Progenitor cell of endocrine pancreas (in vitro differentiated cells): ENCODE measurements at places on chromosomes 5 and 9.
A peak's percentile ranks its signal among the peaks of the same experiment; 100 is the strongest.

- no peak for DNase-seq
Observed at GRCh38 chr5:169563369-169563768, 20.2 kb upstream of the SPDL1 start.

DNA sequence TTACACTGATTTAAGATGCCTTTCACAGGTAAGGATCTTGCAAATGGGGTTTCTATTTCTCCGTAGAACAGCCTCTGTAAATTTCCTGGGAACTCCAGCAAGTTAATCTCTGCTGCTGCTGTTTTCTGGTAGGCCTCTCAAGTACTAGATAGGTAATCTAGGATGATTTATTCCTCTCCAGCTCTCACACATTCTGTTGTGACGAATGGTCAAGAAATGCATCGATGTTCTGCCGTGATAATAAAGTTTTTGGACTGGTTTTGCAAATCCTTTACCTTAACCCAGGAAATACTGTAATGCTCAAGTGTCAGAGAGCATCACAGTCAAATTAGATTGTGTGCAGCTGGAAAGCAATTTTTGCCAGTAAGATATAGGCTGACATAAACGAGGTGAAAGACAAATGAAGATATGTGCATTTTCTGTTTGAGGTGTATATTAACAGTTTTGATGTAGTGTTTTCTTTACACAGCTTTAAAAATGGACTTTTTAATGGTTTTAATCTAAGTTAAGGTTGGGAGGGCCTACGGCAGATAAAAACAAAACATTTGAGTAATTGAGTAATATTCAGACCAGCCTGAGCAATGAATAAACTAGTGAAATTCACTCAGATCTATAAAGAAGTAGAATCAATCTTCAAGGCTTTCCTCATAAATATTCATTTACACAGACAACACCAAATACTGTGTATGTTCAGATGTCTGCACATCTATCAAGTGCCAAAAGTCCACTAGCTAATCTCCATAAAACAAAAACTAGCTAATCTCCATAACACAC lies 300.6 kb upstream of the EDIL3 start:
- no peak for DNase-seq

DNA sequence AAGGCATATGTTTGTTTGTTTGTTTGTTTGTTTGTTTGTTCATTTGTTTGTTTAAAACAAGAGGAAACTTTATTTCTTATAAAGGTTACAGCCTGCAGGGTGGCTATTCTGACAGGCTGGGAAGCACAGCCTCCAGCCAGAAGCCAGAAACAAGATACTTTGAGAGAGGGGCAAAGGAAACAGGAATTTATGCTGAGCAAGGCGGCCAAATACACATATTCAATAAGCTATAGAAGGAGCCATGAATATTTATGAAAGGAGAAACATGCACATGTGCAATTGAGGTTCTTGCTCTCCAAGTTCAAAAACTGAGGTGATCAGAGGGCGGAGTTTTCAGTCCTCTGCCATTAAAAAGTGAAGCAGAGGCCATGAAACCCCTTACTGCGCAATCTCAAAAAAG lies 19.6 kb downstream of the KLHL3 start:
- no peak for DNase-seq

GRCh38 chr5:159971514-159971913 lies 37.4 kb upstream of the TTC1 start:
- DNase-seq = no peak

GRCh38 chr9:127887792-127888191 lies 10.3 kb upstream of the AK1 start:
- DNase-seq = no peak

DNA sequence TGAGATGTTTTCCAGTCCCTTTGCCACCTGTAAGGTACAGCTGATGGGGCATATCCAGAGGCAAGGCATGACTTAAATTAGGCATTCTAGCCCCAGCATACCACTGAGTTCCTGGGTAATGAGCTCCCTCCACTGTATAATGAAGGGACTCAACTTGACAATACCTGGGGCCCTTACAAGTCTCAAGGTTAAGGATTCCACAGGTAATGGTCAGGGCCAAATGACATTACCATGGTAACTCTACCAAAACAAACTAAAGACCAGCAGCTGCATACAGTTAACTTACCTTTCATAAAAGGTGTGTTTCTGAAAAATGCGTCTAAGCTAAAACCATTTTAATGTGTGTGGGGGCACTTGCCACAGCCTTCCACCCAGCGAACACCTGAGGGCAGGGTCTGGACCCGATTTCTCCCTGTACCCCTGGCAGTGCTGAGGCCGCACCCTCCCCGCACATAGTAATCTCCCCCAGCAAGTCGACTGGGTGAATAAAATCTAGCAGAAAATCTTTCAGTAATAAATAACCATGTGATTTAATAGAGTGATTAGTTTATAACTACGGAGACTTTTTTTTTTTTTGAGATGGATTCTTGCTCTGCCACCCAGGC lies 24.2 kb downstream of the CCDC69 start:
- no peak for DNase-seq

- no peak for DNase-seq
Observed at GRCh38 chr5:158943569-158943968, 156.1 kb downstream of the EBF1 start.

DNA sequence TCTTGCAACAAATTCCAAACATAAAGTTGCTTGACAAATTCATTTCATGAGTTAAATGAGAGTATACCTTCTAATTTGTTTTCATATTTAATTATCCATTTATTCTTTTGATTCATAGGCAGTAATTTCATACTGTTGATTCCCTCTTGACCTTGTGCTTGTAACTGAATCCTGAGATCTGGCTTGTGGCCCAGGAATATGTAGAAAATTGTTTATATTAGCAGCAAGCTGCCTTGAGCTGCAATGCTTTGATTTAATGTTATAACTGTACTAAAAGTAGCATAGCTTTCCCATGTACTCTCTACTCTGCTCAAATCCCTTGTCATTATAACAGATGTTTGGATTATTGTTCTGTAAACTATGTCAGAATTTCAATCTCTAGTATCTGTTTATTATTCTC lies 780.7 kb downstream of the NR2F1-AS1 start:
- no peak for DNase-seq

GRCh38 chr5:58019614-58020013 lies 440.3 kb downstream of the PLK2 start:
- DNase-seq = no peak

GRCh38 chr5:44385291-44385900 lies 3.8 kb downstream of the FGF10 start:
- no peak for DNase-seq

GRCh38 chr9:109341561-109341960 lies 20.7 kb upstream of the EPB41L4B start:
- no peak for DNase-seq

- no peak for DNase-seq
Observed at GRCh38 chr5:118968406-118968911, 19.9 kb downstream of the DTWD2 start.

- DNase-seq = no peak
Observed at GRCh38 chr9:114243240-114243639, 79.7 kb upstream of the ORM1 start.

- DNase-seq = no peak
Observed at GRCh38 chr9:18185196-18185595, 288.8 kb upstream of the ADAMTSL1 start.

GRCh38 chr9:124684169-124684568 lies 86.9 kb downstream of the NR6A1 start:
- DNase-seq = no peak

- no peak for DNase-seq
Observed at GRCh38 chr5:139076111-139076510, 122.1 kb downstream of the SIL1 start.

DNA sequence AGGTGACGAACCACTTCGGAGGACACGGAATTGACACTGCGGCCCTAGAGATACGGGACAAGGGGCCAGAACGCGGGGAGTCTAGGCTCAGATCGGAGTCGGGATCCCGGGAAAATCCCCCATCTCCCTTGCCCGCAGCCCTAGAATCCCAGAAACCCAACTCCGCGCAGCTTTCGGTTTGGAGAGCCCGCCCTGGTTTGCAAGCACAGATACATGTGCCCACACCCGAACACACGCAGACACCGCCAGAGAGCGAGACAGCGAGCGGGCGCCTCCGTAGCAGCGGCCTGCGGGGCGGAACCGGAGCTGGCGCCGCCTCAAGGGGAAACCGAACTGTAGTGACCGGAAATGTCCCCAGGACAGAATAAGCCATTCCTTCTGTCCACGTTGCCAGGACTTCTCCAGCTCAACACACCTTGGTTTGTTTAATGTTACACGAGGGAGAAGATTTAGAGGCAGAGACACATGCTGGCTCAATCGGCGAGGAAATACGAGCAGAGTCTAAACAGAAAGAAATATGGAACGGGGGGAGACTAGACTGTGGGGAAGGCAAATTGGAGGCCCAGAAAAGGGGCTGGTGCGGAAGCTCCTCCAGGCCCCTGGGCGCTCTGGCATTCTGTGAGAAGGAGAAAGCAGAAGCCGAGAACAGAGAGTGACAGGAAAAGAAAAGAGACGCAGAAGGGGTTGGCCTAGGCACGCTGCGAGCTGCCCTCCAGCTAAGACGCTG lies 2.9 kb upstream of the PAX5 start:
- DNase-seq = no peak

- DNase-seq = no peak
Observed at GRCh38 chr5:125961150-125961549, 462.1 kb upstream of the GRAMD2B start.

DNA sequence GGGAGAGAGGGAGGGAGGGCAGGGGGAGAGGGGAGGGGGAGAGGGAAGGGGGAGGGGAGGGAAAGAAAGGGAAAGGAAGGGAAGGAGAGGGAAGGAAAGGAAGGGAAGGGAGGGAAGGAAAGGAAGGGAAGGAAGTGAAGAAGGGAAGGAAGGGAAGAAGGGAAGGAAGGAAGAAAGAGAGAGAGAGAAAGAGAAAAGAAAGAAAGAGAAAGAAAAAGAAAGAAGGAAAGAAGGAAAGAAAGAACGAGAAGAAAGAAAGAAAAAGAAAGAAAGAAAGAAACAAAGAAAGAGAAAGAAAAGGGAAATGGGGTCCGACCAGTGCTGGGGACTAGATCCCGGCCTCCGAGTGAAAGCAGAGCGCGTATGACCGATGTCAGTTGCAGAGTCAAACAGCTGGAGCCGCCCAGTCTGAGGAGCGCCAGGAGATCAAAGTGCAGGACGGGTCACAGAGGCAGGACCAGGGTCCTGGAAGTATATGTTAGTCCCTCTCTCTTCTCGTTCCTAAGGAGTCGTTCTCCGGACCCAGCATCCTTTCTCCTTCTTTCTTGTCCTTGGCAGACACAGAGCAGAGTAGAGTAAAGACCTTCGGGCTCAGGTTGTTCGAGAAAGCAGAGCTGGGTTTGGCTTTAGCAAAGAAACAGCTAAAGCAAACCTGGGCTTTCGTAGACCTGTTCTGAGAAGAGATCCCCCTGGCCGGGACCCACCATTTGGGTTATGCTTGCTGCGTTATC lies 305.4 kb upstream of the MSX2 start:
- no peak for DNase-seq

DNA sequence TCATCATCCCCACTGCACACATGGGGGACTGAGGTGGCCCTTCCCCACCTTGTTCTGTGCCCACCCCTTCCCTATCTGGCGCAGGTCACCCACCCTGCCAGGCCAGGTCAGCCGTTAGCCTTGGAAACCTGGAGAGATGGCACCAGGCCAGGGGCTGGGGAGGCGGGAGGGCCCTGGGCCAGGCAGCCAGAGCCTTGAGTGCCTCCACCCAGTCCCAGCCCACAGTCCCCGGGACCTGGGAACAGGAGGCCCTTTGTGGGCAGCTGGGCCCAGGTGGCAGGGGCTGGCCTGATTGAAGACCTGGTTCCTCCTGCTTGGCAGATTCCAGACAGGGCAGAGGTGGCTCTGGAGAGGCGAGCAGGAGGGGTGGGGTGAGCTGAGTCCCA lies 70.6 kb downstream of the LRSAM1 start:
- DNase-seq = no peak

DNA sequence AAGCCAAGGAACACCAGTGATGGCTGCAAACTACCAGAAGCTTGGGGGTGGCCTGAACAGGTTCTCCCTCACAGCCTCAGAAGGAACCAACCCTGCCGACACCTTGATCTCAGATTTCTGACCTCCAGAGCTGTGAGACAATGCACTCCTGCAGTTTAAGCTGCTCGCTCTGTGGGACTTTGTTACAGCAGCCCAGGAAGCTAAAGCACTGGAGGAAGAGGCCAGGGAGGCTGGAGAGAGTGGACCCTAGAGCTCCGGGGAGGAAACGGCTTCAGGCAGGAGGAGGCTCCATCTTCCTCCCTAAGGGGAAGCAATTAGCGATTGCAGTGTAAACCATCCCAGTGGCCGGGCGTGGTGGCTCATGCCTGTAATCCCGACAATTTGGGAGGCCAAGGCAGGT lies 25.1 kb downstream of the BARX1 start:
- DNase-seq = no peak

DNA sequence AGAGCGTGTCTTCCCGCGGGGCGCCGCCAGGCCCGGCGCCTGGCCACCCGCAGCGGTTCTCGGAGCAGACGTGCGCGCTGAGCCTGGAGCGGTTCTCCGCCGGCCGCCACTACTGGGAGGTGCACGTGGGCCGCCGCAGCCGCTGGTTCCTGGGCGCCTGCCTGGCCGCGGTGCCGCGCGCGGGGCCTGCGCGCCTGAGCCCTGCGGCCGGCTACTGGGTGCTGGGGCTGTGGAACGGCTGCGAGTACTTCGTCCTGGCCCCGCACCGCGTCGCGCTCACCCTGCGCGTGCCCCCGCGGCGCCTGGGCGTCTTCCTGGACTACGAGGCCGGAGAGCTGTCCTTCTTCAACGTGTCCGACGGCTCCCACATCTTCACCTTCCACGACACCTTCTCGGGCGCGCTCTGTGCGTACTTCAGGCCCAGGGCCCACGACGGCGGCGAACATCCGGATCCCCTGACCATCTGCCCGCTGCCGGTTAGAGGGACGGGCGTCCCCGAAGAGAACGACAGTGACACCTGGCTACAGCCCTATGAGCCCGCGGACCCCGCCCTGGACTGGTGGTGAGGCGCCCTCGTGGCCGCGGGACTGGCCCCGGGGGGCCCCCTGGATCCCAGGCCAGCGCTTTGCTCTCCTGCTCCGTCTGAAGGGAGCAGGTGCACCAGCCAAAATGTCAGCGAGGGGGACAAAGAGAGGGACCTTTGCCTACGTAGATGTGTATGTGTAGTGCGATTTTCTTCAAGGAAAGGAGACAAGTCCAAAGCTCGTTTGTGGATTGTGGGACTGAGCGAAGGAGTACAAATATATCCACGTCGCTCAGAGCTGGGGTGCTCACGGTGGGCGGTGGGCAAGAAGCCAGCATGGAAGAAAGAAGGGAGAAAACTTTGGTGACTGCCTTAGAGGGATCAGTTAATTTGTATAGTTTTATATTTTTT lies 19.5 kb downstream of the BTNL9 start:
- DNase-seq = no peak

GRCh38 chr9:117511852-117512481 lies 97.1 kb upstream of the ASTN2 start:
- DNase-seq = no peak

GRCh38 chr9:90009447-90009846 lies 404.6 kb downstream of the GADD45G start:
- no peak for DNase-seq

- peak; percentile 28 for DNase-seq
Observed at GRCh38 chr5:16713386-16713928, 96.7 kb upstream of the RETREG1 start.

- no peak for DNase-seq
Observed at GRCh38 chr9:111926421-111926875, 29.8 kb downstream of the UGCG start.

- DNase-seq = no peak
Observed at GRCh38 chr9:91814201-91814600, 135.8 kb downstream of the ROR2 start.

- no peak for DNase-seq
Observed at GRCh38 chr5:154993461-154993860, 20.1 kb upstream of the KIF4B start.

GRCh38 chr5:149628221-149628620 lies 46.9 kb downstream of the ARHGEF37 start:
- no peak for DNase-seq

- peak; percentile 61 for DNase-seq
Observed at GRCh38 chr9:91421128-91421765, 2.4 kb downstream of the NFIL3 start.
